ENCODE measurements at places on chromosomes 5 and 9. TPM values are rescaled to one million over a fixed set of nuclear protein-coding genes. Genes with fewer than 3 reads are reported as not detected.

Gene TRIP13
- 2.1 TPM for total RNA-seq

Gene PHF24
- 0.17 TPM for total RNA-seq

Gene PCDHB13
- 0.26 TPM for total RNA-seq

Gene BARX1
- total RNA-seq, result not detected
